ENCODE measurements at places on chromosomes 2 and 18. TPM values are rescaled to one million over a fixed set of nuclear protein-coding genes. Genes with fewer than 3 reads are reported as not detected.

- DNase-seq, result no peak
Measured at GRCh38 chr18:25289001-25289631, 62.9 kb downstream of the ZNF521 start.

The CSRNP3 gene
- 0.18 TPM for polyA plus RNA-seq

DNA sequence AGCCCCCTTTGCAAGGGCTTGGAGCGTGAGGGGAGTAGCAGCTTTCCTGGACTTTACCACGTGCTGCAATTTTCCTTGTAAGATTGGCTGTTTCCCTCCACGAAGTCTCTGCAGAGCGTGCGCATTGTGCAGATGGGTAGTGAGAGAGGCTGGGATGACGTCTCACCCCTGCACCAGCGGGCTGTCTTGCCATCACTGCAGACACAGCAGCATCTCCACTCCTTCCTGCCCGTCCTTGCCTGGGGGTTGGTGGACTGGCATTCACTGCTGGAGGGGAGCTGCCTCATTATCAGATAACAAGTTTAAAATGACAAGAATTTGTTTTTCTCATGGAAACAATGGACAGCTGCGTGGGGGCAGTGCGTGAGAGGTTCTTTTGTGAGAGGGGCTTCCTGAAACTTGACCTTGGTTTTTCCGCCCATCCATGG, 45.3 kb upstream of the HS6ST1 start:
- DNase-seq, result no peak

The ALPP gene
- polyA plus RNA-seq, result not detected

DNA sequence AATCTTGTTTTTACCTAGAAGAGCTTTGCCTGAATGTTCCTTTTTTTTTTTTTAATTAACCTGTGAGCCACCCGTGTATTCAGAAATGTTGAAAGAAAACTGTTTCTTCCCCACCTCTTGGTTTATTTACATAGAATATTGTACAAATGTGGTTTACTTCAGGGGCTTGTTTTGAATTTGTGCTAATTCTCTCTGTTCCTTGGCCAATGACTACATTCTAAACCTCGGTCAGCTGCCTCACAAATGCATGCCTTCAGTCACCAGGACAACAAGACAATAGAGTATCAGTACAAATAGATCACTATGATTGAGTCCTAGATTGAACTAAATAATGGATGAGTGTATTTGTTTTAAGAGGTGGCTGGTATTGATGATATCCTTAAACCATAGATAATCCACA, 36.0 kb downstream of the AGFG1 start:
- DNase-seq, result no peak

The LYPD6 gene
- polyA plus RNA-seq, result 0.21 TPM

The FRZB gene
- polyA plus RNA-seq, result 0.61 TPM

DNA sequence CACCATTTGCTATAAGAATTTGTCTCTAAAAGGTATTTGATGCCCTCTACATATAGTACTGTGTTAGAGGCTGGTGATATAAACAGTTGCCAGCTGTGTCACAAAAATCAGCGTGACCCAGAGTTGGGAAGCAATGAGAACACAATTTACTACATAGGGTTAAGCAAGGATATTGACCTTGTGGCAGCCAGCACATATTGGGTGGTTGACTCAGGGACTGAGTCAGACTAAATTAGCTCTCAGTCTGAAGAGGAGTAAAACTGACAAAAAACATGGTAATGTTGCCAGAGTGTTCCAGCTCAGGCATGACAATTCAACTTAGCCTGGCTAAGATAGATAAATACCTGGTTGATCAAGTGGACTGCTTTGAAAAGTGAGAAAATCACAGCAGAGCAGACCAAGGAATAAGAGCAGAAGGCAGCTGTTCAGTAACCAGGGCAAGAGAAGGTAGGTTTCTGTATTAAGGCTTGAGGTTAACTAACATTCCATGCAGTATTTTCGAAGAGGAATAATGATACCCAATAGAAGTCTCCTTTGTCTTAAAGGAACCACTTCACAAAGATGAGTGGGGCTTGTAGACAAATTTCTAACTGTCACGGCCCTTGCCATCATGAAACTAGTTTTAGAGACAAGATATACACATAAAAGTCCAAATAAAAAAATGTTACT, 108.2 kb upstream of the ERBB4 start:
- DNase-seq, result no peak

DNA sequence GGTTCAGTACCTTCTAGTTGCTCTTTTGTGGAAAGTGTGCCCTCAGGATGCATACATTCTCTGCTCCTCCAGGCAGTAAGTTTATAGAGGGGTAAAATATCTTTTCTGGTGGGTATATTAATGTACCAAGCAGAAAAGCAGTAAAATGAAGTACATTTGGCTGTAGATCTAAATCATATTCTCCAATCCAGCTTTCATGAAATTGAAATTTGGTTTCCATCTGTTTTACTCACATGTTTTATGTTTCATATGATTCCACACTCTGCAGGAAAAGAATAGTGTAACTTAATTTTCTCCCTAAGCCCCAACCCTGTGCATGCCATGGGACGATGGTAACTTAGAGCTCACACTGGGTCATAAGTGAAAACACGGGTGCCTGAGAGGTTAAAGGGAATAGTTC, 172.3 kb downstream of the AKAIN1 start:
- no peak for DNase-seq

DNA sequence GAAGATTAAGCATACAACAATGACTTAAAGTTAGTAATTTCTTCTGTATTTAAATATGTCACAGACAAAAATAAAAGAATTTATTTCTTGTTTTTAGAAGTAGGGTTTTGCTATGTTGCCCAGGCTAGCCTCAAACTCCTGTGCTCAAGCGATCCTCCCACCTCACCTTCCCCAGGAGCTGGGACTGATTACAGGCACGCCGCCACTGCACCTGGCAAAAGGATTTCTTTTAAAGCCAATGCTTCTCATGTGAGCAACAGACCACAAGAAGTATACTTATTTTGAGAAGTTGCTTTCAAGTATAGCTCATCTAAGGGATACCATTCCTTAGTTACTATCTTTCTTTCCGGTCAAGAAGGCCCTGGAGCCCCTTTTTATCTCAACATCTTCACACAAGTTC, 57.2 kb upstream of the BBS5 start:
- DNase-seq, result no peak

The STARD6 gene
- polyA plus RNA-seq, result not detected

- DNase-seq, result no peak
Measured at GRCh38 chr18:44715842-44716241, 35.2 kb downstream of the SETBP1 start.

DNA sequence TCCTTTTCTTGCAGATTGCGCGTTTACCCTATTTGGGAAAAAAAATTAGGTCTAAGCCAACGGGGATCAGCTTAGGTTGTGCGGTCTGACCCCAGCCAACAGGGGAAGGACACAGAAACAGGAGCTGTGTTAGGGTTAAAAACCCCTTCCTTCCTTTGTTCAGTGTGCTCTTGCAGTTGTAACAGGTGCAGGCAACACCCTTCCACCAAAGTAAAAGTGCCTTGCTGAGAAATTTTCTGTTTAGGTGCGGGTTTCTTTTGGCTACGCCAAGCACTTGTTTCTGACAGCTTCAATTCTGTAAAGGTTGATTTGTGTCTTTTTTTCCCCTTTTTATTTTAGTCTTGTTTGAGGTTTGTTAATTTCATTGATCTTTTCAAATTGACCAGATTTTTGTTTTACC, 92.5 kb downstream of the PTPN4 start:
- no peak for DNase-seq

DNA sequence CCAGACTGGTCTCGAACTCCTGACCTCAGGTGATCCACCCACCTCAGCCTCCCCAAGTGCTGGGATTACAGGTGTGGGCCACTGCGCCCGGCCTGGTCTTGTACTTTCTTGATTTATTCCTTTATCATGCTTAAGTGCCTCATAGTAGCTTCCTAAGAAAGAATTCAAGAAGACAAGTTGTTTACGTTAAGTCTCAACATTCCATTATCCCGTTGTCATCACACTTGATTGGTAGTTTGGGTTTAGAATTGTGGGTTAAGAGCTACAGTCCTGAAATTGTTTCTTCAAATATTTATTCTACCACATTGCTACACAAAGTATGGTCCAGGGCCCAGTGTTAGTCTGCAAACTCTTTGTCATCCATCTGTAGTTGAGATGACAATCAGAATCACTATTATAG, 194.0 kb downstream of the VWC2L start:
- DNase-seq, result no peak

- no peak for DNase-seq
Measured at GRCh38 chr18:24157855-24158254, 19.0 kb downstream of the CABYR start.

The NOL4 gene
- 0.15 TPM for polyA plus RNA-seq
